AG09319 (cell line): ENCODE measurements at places on chromosomes 5 and 9.

- no peak for DNase-seq
These were observed 259.6 kb upstream of the DMRT1 start for GRCh38 chr9:581673-582497.

DNA sequence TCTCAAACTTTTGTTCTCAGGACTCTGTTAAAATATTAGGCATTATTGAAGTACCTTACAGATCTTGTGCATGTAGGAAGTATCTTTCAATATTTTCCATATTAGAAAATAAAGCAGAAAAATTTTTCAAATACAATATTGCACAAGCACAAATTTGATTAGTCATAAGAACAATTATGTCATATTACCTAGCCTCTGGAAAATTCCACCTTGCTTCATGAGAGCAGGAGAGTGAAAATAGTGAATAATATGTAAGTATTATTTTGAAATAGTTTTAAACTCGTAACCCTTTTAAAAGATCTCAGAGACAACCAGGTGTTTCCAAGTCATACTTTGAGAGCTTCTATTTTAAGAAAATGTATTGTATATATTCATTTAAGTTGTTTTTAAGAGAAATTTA is 1672.9 kb upstream of the ACO1 start:
- DNase-seq, result no peak

DNA sequence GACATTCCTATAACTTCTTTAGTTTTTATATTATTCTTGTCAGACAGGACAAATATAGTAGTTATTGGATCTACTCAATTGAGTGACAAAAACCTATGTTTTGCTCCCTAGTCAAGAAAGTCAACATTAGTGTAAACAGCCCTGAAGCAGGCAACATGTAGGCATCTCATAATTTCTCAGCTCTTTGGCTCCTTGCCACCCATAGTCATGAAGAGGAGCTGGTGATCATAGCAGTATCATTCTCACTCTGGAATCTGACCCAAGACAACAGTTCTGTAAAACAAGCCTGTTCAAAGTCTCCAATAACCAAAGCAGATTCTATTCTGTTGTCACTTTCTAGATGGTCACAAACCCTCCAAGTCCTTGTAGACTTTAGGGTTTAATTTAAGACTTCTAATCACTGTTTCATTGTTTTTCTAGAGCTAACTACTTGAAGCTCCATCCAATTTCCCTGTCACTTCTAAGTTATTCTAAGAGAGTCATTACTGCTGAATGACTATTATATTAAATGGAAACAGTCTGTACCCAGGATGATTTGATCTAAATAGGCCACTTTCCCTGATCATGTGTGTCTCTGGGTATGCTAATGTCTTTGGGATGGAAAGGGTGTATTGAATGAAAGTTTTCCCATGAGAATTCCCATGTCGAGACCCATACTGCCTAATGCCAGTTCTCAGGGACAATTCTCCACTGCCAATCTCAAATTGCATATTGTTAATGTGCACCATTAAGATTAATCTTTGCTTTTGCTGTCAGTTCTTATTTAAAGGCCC is 533.3 kb downstream of the ACTL7B start:
- no peak for DNase-seq

- DNase-seq, result no peak
These were observed 143.2 kb downstream of the CTNND2 start for GRCh38 chr5:11760934-11761603.

- no peak for DNase-seq
These were observed 466.0 kb downstream of the CAAP1 start for GRCh38 chr9:26426551-26427131.

GRCh38 chr9:27800159-27800558 is 226.9 kb upstream of the C9orf72 start:
- no peak for DNase-seq

- DNase-seq, result no peak
These were observed 80.3 kb downstream of the RXRA start for GRCh38 chr9:134406366-134407120.

DNA sequence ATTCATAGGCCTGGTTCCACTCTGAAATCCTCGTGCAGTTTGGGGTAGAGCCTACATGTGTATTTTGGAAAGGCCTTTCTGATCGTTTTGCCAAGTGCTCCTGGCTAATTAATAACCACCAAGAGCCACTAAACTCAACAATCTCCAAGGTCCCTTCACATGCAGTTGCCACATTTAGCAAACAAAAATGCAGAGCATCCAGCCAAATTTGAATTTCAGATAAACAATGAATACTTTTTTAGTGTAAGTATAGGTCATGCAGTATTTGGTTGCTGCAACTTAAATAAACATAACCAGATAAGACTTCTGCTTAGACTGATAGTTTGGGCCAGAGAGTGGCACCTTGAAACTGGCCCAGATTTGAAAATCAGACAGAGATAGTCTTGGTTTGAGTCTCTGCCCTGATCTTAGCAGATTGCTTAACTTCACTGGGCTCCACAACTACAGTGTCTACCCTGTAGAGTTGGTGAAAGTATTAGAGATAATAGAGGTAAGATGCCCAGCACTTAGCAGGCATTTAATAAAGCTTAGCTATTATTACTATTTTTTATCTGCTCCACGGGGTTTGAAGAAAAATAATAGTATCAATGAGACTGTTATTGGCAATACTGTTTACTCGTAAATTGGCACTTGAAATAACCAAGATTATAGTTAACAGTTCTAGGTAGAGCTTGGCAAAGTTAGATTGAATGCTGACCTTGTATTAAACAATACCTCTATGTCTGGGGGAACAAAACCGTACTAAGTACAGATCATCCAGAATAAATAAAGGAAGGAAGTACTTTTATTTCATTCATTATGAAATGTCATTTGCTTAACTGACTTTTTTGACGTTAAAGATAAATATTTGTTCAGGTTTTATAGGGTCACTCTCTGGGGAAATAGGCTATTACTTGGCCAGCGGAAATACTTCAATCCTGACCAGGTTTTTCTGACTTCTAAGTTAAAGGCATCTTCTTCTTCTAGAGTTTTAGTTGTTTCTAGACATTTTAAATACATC is 274.8 kb downstream of the DOCK8 start:
- DNase-seq, result peak; percentile 25

DNA sequence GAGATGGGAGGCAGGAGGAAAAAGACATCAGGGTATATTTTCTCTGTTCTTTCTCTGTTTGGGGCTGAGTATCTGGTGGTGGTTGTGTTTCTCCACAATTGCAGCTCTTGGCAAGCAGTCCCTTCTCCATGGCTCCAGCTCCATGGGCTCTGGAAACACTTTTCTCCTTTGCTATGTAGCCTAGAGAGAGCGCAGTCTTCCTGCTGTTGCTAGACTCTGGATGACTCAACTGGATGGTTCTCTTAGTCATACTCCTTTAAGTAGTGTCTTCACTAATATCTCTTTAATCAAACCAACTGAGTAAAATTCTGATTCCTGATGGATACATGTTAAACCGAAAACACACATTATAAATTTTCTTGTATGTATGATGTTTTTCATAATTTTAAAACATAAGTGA is 3.3 kb upstream of the PLGRKT start:
- no peak for DNase-seq

DNA sequence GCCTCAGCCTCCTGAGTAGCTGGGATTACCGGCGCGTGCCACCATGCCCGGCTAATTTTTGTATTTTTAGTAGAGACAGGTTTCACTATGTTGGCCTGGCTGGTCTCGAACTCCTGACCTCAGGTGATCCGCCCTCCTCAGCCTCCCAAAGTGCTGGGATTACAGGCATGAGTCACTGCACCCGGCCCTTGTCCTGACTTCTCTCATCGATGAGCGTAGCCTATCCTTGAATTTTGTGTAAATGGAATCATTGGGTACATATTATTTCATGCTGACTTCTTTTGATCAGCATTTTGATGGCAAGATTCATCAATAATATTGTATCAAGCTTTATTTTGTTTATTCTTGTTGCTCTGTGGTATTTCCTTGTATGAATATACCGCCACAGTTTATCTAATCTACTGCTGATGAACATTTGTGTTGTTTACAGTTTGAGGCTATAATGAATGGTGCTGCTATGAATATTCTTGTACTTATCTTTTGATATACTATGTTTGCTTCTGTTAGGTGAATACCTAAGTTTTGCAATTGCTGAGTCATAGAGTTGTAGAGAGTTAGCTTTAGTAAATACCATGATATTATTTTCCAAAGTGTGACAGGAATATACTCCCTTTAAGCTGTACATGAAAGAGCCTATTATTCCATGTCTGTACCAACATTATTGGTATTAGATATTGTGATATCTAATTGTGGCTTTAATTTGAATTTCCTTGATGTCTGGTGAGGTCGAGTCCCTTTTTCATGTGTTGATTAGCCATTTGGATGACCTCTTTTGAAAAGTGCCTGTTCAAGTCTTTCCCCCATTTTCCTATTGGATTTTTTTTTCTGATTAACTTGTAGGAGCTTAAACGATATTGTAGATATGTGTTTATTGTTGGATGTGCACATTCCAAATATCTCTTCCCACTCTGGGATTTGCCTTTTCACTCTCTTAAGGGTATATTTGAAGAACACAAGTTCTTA is 107.5 kb downstream of the RGS3 start:
- DNase-seq, result no peak

DNA sequence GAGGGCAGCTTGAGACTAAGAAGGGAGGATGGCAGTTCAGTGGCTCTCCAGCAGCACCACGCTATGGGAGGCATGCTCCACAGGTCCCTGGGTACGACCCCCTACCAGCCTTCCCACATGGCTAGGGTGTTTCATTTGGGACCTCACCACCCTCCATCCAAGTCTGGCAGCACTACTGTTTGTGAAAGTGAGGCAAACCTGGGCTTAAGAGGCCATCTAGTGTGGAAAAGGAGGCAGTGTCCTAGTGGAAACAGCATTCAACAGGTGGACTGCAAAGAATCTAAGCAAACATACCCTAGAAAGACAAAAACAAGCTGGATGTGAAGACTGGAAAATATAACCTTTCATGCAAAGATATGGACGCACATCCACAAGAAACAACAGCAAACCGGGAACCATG is 4.8 kb upstream of the C5orf47 start:
- DNase-seq, result no peak

DNA sequence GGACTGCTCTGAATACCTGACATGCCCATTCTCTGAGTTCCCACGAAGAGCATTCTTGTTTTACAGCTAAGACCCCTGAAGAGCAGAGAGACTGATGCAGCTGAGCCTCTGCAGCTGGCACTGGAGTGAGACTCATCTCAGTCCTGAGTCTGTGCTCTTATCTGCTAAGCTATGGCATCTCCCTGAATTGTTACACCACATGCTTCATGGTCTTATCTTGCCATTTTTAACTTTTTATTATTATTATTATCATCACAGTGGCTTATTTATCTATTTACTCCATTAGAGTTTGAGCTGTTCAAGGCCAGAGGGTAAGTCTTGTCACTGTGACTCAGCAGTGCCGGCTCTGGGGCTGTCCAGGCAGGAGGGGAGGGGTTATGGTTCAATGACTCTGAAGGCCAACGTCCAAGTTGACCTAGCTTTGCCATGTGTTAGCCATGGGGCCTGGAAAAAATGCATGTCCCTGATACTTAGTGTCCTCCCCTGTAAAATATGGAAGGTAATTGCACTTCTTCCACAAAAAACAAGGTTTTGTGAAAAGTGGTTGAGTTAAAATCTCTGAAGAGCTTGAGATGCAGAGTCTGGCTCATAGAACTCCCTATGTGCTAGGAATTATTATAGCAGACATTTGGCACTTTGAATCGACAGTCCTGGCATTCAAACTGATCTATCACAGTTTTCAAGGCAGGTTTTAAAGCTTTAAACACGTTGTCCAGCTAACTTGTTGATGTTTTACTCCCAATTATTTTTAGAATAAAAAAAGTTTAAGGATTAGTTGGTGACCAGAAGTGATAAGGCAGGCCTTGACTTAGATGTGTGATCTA is 94.6 kb downstream of the ALDH1A1 start:
- DNase-seq, result no peak

DNA sequence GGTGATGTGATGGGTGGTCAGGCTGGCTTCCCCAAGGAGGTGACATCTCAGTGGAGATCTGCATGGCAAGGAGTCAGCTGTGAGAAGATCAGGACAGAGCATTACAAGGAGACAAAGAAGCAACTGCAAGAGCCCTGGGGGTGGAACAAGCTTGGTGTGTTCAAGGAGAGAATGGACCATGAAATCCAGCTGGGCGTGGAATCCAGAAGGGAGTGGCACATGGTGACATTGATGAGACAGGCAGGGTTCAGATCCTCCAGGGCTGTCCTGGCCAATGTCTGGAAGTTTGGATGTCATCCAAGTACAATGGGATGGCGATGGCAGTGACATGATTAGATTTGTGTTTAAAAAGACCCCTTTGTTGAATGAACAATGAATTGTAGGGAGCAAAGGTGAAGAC is 175.6 kb downstream of the MACROH2A1 start:
- no peak for DNase-seq

DNA sequence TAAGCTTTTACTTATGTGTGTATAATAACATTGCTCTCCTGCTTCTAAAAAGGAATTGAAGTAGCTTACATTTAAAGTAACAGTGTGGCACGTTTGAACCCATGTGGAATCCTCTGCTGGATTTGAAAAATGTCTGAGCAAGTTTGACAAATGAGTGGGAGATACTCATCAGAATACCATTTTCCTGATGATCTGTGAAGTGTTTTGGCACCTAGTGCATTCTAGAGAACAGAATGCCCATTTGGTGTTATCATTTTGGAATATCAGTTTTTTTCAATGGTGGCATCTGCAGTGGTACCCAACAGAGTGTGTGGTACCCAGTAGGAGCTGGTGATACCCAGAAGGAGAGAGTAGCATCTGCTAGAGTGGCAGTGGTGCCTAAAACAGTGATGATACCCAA is 471.1 kb downstream of the PLK2 start:
- DNase-seq, result no peak

- DNase-seq, result no peak
These were observed 2.8 kb downstream of the SUSD3 start for GRCh38 chr9:93061260-93061751.

- DNase-seq, result no peak
These were observed 738.5 kb downstream of the PTPRD start for GRCh38 chr9:9874270-9874669.

GRCh38 chr9:82423700-82424099 is 435.1 kb downstream of the SPATA31D1 start:
- no peak for DNase-seq

DNA sequence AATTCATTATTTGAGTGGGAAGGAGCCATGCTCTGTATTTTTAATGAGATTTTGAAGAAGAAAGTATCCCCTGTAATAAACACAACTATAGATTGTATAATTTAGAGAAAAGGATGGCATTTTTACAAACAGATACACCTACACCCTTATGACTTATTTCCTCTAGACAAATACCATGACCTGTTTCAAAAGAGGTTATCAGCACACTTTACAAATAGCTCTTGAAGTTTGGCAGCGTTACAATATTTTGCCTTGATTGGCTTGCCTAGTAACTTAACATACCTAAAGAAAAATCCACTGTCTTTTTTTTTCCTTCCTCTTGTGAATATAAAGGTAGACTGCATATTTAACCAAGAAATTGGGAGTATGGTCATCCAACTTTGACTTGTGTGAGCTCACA is 28.5 kb upstream of the CETN3 start:
- no peak for DNase-seq

- DNase-seq, result no peak
These were observed 551.1 kb downstream of the PSAT1 start for GRCh38 chr9:78848061-78848460.

- DNase-seq, result no peak
These were observed 793.3 kb downstream of the SEMA5A start for GRCh38 chr5:8752595-8752994.

GRCh38 chr9:135275571-135276289 is 188.3 kb downstream of the OLFM1 start:
- no peak for DNase-seq

- DNase-seq, result no peak
These were observed 491.5 kb downstream of the IRX1 start for GRCh38 chr5:4087110-4087509.
